Posterior vena cava (tissue), 2 donors: ENCODE measurements at places on chromosomes 11 and 22. TPM values are rescaled to one million over a fixed set of nuclear protein-coding genes. Genes with fewer than 3 reads are reported as not detected.

ASCL2 gene
- 0.69 TPM for total RNA-seq

HEPHL1 gene
- total RNA-seq, result not detected

VWA5A gene
- 22.0 TPM for total RNA-seq

C11orf65 gene
- 0.38 TPM for total RNA-seq

DNA sequence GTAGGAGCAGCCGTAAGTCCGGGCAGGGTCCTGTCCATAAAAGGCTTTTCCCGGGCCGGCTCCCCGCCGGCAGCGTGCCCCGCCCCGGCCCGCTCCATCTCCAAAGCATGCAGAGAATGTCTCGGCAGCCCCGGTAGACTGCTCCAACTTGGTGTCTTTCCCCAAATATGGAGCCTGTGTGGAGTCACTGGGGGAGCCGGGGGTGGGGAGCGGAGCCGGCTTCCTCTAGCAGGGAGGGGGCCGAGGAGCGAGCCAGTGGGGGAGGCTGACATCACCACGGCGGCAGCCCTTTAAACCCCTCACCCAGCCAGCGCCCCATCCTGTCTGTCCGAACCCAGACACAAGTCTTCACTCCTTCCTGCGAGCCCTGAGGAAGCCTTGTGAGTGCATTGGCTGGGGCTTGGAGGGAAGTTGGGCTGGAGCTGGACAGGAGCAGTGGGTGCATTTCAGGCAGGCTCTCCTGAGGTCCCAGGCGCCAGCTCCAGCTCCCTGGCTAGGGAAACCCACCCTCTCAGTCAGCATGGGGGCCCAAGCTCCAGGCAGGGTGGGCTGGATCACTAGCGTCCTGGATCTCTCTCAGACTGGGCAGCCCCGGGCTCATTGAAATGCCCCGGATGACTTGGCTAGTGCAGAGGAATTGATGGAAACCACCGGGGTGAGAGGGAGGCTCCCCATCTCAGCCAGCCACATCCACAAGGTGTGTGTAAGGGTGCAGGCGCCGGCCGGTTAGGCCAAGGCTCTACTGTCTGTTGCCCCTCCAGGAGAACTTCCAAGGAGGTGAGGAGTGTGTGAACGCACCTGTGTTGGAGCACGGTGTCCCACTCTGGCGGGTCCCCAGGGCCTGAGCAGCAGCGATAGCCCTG lies at the start of gene TAGLN:
Gene TAGLN (plus strand): TSS at position 318 of the 863 bp plus-strand sequence. CDS start 3,644 bp downstream, outside the sequence.
- peak; percentile 97 for DNase-seq

GRCh38 chr11:14672635-14673034 lies 29.0 kb downstream of the PDE3B start:
- no peak for DNase-seq

DNA sequence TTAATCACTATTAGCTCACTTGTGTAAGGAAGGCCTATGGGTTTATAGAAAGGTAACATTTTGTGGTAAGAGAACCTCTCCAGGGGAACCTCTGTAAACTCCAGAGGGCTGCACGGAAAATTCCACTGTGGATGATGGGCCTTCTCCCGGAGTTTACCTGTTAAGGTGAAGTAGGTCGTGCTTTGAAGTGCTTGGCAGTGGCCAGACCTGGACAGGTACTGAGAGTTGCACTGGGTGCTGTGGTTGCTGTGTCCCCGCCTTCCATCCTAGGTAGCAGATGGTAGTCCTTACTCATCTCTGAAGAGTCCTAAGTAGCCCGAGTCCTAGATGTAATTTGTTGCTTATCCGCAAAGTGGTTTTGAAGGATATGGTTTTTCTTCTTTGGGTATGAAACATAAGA lies 133.4 kb downstream of the TEAD1 start:
- no peak for DNase-seq

OR2AG2 gene
- not detected for total RNA-seq

DNA sequence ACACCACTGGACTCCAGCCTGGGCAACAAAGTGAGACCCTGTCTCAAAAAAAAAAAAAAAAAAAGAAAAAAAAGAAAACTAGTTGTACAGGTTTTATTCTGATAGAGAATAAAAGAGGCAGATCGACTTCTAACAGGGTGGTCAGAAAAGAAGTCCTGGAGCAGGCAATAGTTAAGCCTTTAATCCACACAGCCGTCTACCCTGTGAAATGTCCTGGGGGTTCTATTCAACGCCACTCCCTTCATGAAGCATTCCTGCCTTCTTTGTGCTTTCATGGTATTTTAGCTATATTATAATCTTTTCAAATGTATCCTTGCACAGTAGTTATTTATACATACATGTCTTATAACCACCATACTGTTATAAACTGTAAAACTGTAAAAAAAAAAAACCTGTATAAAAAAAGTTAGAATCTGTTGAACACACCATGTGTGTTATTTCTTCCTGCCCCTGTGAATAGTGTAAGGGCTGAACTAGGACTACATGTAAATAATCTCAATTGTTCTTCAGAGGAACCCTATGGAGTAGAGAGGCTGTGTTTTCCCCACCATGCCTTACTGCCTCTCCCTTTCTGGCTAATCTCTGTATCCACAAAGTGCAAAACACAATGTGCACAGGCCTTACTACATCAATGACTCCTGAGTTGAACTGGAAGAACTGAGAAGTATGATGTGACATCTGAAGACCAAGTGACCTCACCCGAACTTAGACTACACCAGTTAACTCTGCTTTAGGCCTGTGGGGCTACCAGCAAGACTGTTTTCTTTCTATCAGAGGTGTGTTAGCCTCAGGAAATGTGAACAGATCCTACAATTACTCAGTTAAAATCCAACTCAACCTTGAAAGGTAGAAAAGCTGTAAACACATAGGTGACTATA lies 25.3 kb downstream of the PRCP start:
- no peak for DNase-seq

GRCh38 chr11:35012467-35013191 lies 96.2 kb downstream of the PDHX start:
- DNase-seq, result no peak

NCF4 gene
- 21.6 TPM for total RNA-seq

DNA sequence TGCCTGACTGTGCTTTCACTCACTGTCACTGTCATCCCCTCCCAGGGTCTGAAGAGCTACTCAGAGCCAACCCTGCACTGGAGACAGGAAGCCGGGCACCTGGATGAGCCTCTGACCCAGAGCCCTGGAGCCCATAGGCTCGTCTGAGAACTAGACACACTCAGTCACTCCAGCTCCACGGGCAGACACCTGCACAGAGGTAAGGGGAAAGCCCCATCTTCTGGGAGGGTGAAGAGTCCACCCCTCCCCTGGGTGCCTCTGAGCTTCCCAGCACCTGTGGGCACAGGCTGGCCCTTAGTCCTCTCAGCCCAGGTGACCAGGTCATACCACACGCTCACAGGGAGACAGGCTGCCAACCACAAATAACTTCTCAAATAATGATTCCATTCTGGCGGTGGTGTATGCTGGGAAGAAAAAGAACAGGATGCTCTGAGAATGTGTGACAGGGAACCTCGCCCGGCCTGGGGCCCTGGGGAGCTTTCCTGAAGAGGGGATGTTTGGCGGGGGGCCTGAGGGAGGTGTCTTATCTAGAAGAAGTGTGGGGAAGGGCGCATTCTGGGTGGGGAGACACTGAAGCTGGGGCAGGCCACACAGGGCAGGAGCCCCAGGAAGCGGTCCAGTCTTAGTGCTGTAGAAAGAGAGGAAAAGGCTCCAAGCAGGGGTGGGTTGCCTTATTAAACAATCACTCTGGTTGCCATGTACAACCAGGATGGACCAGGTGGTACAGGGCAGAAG lies 5.3 kb downstream of the CCDC157 start:
- DNase-seq, result no peak
